T-helper 9 cell (primary cell): ENCODE measurements at places on chromosomes 1 and 21.

- DNase-seq = no peak
Observed at GRCh38 chr1:236623371-236624166, 19.3 kb upstream of the HEATR1 start.

DNA sequence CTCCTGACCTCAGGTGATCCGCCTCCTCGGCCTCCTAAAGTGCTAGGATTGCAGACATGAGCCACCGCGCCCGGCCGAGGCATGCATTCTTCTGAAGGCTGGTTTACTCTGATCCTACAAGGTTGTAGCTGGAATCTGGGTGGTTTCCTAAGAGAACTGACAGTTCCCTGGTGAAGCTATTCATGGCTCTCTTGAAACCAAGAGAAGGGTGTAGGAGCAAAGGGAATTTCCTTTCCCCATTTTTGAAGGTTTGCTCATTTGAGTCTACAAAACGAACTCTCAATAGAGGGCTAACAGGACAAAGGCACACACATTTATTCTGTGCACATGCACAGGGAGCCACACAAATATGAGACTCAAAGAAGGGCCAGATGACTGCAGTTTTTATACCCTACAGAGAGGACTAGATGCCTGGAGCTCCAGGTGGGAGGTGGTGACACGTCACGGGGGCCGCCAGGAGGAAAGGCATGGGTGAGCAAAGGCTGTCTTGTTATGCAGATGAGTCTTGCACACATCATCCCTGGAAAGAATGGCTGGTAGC, 49.5 kb upstream of the ERRFI1 start:
- no peak for DNase-seq

DNA sequence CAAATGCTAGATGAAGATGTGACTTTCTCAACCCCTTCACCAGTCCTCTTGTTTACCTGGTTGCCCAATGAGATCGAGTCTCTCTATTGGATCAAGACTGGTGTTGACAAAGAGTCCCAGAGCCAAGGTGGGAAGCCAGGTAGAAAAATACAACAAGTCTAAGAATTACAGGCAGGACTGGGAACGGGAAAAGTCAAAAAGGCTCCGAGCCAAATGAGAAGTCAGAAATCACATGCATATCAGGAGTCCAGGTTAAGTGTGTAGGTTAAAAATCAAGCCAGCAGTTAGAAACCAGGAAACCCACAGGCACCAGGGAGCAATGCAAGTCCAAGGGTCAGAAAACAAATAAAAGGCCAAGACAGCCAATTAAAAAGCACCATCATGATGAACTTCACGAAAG, 27.4 kb upstream of the DUSP23 start:
- no peak for DNase-seq

- no peak for DNase-seq
Observed at GRCh38 chr21:44878053-44878982, 4.8 kb upstream of the PTTG1IP start.

GRCh38 chr1:51517361-51518032, 1.6 kb downstream of the EPS15 start:
- no peak for DNase-seq
